ENCODE measurements at places on chromosomes 12 and 14.

DNA sequence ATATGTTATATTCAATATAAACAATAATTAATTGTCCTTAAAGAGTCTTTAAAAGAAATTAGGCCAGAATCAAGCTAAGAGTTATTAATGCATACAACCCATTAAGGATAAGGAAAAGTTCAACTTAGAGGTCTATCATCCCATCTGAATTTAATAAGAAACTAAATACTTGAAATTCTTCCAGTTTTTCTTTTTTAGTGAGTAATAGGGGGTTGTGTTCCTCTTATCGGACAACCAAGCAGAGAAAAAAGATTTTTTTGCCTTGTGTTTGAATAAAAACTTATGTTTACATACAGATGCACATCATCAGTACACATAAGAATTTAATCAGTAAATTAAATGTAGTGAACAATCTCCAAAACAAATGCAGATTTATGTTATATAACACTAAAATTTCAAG is 32.5 kb downstream of the PAWR start:
- DNase-seq: no peak

DNA sequence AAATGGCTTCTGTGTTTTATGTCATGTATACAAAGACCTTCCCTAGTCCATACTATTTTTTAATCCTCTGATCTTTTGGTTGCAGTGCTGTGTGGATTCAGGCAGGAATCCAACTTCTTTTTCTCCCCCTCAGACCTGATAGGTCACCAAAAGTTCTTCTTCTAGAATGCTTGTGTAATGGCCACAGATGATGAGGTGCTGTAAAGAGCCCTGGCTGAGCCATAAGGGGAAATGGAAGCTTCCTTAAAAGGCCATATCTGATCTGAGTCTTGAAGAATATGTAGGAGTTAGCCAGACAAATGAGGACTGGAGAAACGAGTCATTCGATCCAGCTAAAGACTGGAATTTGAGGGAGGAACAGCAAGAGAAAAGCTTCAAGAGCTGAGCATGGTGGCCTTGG is 353.9 kb downstream of the PCNX1 start:
- DNase-seq: no peak

GRCh38 chr12:113204804-113205203 is 16.5 kb upstream of the TPCN1 start:
- no peak for DNase-seq

- peak; percentile 67 for DNase-seq
Observed at GRCh38 chr12:9364224-9365176, 156.3 kb upstream of the PZP start.

- peak; percentile 79 for DNase-seq
Observed at GRCh38 chr14:71555654-71556559, 376.3 kb upstream of the RGS6 start.

GRCh38 chr12:26744697-26745440 is 88.1 kb downstream of the ITPR2 start:
- DNase-seq: no peak

DNA sequence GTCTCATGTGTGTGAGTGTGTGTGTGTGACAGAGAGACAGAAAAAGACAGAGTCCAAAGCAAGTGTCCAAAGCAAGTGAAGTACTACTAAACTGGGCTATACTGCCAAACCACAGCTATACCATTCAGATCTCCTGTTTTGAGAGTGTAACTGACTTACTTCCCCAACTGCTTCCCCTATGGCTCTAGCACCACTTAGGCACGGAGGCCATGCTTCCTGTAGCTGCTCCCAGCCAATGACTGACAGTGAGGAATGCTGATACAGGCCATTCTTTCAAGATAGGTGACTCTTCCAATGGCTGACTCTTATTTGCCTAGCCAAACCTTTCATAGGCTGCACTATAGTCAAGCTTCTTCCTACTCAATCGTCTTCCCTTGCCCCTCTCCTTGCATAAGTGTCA is 393.2 kb downstream of the BCAT1 start:
- no peak for DNase-seq

DNA sequence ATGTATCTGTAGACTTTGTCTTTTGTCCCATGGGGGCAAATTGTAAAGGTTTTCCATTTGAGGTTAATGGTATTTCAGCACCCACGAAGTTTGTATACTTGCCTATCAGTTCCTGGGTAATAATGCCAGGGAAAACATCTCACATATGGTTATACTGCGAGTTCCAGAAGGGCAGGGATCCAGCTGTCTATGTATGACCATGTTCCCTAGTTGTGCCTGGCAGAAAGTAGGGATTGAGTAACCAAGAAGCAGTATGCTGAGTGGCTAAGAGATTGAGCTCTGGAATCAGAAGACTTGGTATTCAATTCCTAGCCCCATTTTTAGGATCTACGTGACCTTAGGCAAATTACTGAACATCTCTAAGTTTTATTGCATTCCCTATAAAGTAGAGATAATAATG is 173.2 kb upstream of the PWP1 start:
- no peak for DNase-seq

DNA sequence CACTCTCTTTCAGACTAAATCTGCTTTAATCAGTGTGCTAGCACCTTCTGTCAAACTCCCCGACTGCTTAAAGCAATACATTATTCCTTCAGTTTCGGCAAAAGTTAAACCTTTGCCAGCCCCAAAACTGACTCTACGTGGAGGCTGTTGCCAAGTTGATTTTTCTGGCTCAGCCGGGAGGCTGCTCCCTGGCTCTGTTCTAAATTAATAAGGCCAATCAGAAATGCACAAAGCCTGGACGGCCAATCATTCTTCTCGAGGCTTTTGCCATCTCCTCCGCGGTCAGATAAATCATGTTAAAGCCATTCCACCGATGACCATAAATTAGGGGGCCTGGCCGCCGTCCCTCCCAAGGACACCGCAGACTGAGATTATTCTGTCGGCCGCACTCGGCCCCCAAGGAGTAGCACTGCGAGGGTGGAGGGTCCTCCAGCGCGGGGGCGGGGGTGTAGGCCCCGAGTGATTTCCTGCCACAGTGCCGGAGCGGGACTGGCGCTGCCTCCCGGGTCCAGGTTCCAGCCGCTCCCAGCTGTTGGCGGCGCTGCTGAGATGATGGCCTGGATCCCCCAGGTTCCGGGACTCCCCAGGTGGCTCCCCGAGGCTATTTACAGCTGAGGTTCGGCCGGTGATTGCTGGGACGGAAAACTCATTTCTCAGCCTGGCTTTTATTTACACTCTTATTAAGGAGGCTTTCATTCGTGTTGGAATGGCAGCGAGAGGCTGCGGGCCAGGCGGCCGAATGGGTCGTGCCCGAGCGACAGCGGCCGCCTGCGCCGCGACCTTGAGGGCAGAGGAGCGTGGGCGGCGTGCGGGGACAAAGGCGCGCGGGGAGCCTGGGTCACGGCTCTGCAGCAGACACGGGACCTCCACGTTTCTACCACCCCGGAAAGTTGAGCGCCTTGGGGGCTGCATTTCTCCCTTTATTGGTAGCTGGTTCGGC is 165.1 kb downstream of the MON2 start:
- no peak for DNase-seq

DNA sequence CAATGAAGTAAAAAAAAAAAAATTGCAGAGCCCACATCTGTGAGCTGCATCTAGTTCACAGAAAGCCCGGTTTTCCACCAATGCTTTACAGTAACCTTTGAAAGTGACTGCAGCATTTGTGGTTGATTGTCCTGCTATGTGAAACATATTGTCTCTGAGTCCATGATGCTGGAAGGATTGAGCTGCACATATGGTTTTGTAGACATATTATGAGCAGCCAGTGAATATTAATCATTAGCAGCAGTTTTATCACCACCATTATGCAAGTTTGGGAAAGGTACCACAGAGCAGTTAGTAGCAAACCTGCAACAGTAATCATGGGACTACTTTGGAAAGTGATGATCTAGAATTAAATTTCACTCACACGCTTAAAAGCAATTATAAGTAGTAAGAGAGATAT is 151.5 kb upstream of the PRICKLE1 start:
- no peak for DNase-seq

DNA sequence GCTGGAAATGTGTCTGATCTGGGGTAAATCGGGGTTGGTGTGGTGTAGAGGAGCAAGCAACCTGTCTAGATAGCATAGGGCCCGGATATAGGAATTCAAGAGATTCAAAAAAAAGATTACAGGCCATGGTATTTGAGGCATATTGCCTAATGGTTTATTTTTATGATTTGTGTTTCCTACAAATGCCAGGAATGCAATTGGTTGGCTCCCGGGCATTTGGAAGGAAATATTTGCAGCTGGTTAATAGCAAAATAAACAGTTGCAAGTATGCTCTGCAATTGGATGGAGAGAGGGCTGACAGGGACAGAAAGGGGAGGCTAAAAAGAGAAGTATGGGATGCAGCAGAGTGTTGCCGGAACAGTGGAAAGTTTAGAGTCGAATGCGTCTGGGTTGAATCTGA is 315.6 kb upstream of the ATP2B1 start:
- DNase-seq: no peak

- DNase-seq: no peak
Observed at GRCh38 chr12:90274407-90274806, 565.8 kb upstream of the ATP2B1 start.

- no peak for DNase-seq
Observed at GRCh38 chr12:106342397-106343213, 14.9 kb upstream of the POLR3B start.

DNA sequence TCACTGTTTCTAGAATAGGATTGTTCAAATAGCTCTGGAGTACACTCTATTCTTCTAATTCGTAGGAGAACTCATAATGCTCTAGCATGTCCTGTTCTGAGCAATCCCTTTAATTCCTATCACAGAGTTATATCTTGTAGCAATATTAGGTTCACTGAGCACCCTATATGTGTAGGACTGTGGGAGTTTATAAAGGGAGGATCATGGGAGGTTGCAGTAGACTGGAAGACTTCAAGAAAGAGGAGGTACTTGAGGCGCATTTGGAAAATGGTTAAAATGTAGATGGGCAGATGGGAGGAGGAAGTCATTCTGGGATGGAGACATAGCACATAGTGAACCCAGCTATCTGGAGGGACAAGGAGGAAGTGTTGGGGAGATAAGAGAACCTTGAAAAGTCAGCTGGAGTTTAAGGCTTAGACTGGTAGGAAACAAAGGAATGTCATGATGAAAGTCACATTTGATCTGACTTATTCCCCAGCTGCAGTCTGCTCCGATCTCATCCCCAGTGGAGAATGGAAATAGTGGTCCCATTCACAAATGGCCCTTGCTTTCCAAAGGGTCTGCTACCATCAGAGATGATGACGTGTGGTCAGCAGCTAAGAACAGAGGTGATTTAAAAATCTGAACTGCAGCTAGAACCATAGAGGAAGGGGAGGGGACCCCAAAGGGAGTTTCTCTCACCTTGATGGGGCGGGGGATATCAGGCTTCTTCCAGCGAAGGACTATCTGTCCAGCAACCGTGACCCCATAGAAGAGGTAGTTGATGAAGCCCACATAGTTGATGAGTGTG is 10.1 kb upstream of the CEBPE start:
- no peak for DNase-seq

DNA sequence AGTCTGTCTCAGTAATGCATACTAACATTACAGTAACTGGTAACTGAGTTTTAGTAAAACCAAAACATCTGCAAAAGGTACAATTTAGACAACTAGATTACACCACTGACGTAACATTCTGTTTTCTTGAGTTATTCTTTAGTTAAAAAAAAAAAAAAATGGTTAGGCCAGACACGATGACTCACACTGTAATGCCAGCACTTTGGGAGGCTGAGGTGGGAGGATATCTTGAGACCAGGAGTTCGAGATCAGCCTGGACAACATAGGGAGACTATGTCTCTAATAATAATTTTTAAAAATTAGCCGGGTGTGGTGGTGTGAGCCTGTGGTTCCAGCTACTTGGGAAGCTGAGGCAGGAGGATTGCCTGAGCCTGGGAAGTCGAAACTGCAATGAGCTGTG is 34.1 kb downstream of the AP5M1 start:
- DNase-seq: no peak

GRCh38 chr12:128339631-128340030 is 72.7 kb downstream of the TMEM132C start:
- no peak for DNase-seq

DNA sequence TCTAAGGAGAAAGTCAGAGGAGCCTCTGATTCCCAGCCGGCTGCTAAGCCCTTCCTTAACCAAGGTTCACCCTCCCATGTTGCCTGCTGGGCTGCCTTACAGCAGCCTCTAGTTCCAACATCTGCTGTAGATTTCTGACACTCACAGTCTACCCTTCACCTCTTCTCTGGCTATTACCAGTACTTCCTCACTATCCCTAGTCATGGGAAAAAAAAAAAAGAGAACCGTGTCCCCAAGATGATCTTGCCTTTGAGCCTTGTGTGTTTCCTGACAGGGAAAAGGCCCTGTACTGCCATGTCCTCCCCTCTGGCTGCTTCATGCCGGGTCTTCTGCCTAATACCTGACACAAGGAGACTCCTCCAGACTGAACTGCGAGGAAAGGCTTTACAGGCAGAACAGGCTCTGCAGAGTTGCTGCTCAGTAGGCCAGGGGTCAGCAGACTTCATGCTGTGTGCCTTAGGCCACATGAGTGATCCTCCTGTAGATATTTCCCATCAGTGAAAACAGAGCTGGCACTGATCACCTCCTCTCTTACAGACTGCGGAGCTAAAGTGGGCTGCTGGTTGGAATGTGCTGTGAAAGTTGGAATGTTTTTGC is 46.8 kb downstream of the PRKCH start:
- DNase-seq: no peak

All from stimulated activated CD4-positive, alpha-beta T cell treated with anti-CD3 and anti-CD28 coated beads, Interleukin-1b, Interleukin-23, amount 100 ng/mL, for 48 hours (primary cell).